ENCODE measurements at places on chromosomes 16 and 17. TPM values are rescaled to one million over a fixed set of nuclear protein-coding genes. Genes with fewer than 3 reads are reported as not detected.

HOXB5 gene
- not detected for total RNA-seq

ASGR1 gene
- total RNA-seq = 0.43 TPM

USP6 gene
- total RNA-seq = 0.08 TPM

GCGR gene
- not detected for total RNA-seq

CCDC200 gene
- total RNA-seq = not detected

PRSS36 gene
- total RNA-seq = 3.0 TPM

BRIP1 gene
- total RNA-seq = 0.24 TPM

HCRT gene
- total RNA-seq = not detected

SYT17 gene
- total RNA-seq = 0.54 TPM

JMJD8 gene
- 46.4 TPM for total RNA-seq

SCPEP1 gene
- total RNA-seq = 93.8 TPM

SLC35G3 gene
- total RNA-seq = not detected

OMG gene
- not detected for total RNA-seq

GPR142 gene
- not detected for total RNA-seq

TOP2A gene
- 3.0 TPM for total RNA-seq

DRC3 gene
- total RNA-seq = 1.6 TPM

TEKT1 gene
- not detected for total RNA-seq

HSD17B1 gene
- 1.4 TPM for total RNA-seq

ABCA8 gene
- total RNA-seq = 60.3 TPM

SPNS3 gene
- total RNA-seq = 0.35 TPM

DRC7 gene
- total RNA-seq = not detected

LHX1 gene
- total RNA-seq = not detected

ZNF747 gene
- 5.7 TPM for total RNA-seq

CIITA gene
- total RNA-seq = 11.0 TPM

HP gene
- total RNA-seq = 21.2 TPM

ZG16 gene
- total RNA-seq = not detected

RNF222 gene
- total RNA-seq = not detected

RNF40 gene
- 42.6 TPM for total RNA-seq

PLD6 gene
- total RNA-seq = 12.9 TPM

MT1M gene
- 6.7 TPM for total RNA-seq

CACNG5 gene
- not detected for total RNA-seq

ITPRIPL2 gene
- total RNA-seq = 15.3 TPM

ZNF597 gene
- 1.8 TPM for total RNA-seq

C16orf96 gene
- total RNA-seq = 0.05 TPM

ALOX15B gene
- total RNA-seq = 0.16 TPM
